ENCODE measurements at places on chromosomes 12 and 14.

DNA sequence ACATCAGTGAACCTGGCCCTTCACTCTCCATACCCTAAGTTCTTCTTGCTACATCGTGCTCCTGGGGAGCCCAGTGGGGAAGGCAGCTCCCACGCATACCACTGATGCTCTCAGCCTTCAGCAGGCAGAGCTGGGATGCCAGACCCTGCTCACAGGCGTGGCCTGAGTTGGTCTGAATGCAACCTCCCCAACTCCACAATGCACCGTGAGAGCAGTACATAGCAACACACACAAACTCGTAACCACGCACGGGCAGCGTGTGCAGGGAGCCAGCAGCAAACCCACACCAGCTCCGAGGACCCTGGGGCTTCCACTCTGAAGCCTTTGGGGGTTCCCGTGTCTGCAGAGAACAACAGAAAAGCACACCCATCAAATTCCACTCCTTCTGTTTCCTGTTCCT is 37.3 kb downstream of the ANO2 start:
- DNase-seq = no peak

DNA sequence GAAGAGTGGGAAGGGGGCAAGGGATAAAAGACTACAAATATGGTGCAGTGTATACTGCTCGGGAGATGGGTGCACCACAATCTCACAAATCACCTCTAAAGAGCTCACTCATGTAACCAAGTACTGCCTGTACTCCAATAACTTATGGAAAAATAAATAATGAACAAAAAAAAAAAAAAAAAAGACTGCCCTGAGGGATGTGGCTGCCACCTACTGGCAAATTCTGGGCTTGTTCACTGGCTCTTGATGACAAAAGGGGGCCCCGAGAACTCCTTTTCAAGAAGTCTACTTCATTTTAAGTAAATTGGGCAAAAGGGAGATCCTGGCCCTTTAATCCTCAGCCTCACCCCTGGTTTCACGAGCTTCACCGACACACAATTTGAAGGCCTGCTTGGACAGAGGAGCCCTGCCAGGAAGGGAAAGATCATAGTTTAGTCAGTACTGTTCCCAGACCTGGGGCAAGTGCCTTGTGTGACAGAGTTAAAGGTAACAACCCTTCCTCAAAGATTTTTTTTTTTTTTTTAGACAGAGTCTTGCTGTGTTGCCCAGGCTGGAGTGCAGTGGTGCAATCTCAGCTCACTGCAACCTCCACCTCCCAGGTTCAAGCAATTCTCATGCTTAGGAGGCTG is 26.1 kb upstream of the STAC3 start:
- DNase-seq = peak; percentile 53

GRCh38 chr12:26524862-26525465 is 308.0 kb downstream of the ITPR2 start:
- DNase-seq = peak; percentile 48

DNA sequence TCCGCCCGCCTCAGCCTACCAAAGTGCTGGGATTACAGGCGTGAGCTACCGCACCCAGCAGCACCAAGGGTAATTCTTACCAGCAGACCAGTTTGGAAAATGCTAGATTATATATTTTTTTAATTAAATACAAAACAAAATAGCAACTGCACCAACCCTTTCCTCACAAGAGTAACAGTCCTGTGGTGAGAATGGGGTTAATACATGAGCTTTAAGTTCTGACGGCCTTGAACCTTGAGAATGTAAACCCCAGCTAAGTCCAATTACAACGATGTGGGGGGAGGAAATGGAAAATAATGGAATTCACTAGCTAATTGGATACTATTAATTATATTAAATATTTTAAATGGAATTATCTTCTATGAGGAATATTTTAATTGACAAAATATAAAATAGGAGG is 82.3 kb downstream of the GTF2A1 start:
- no peak for DNase-seq

- DNase-seq = no peak
Measured at GRCh38 chr14:99794151-99794780, 1.1 kb downstream of the EML1 start.

- no peak for DNase-seq
Measured at GRCh38 chr12:67413577-67413976, 144.4 kb downstream of the CAND1 start.

GRCh38 chr12:95173392-95174251 is 43.6 kb downstream of the FGD6 start:
- DNase-seq = peak; percentile 53

DNA sequence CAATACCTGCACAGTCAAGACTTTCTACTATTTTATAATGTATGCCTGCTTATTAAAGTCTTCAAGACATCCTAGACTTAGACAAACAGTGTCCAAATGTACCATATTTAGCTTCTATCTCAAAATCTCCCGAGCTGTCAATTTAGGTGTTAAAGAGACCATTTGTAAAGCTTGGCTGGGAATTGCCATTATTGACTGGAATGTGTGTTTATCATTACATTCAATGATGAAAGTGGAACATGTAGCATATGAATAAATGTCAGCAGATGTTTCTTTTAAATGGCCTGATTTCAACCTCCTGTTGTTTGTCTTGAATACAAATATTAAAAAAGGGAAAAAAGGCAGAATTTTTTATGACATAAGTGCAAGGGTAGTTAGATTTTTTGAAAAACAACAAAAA is 572.3 kb downstream of the PRKD1 start:
- DNase-seq = no peak

DNA sequence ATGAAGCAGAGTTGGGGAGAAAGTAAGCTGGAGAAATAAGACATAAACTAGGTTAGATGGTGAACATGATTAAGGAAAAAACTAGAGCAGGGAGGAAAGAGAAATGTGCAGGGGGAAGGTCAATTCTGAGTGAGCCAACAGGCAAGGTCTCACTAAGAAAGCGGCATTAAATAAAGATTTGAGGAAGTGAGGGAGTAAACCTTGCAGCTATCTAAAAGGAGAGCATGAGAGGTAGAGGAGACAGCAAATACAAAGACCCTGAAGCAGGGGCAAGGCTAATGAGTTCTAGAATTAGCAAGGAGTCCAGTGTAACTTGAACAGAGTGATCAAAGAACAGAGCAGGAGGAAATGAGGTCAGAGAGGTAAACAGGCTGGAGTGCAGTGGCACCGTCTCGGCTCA is 4.4 kb upstream of the SOCS2 start:
- no peak for DNase-seq

- DNase-seq = no peak
Measured at GRCh38 chr12:69687390-69687789, 11.7 kb downstream of the BEST3 start.

GRCh38 chr14:95651028-95651427 is 35.2 kb upstream of the TCL1B start:
- no peak for DNase-seq

GRCh38 chr14:65336191-65336591 is 76.3 kb upstream of the FUT8 start:
- no peak for DNase-seq

- DNase-seq = no peak
Measured at GRCh38 chr12:19150273-19150900, 20.9 kb downstream of the PLEKHA5 start.

DNA sequence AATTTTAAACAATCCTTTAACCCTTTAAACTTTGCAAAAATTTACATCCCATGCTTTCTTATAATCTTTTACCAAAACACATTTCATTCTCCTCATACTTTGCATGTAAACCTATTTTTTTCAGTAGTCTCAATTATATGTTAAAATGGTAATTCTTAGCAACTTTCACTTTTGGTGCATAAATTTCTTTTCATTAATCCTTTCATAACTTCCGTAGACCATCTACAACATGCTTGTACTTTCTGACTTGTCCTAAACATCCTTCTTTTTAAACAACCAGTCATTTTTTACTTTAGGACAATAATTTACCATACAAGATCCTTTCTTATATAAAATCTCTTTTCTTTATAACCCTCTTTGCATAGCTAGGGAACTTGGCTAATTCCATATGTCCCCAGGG is 19.5 kb downstream of the CCDC91 start:
- no peak for DNase-seq

- peak; percentile 27 for DNase-seq
Measured at GRCh38 chr14:104870368-104871144, 5.5 kb downstream of the CEP170B start.

- no peak for DNase-seq
Measured at GRCh38 chr12:21800011-21800410, 25.5 kb upstream of the KCNJ8 start.

GRCh38 chr12:124345795-124346194 is 50.9 kb downstream of the RFLNA start:
- peak; percentile 65 for DNase-seq

GRCh38 chr14:79275292-79275655 is 936.0 kb downstream of the DIO2 start:
- no peak for DNase-seq

GRCh38 chr12:46682148-46682547 is 143.6 kb downstream of the SLC38A4 start:
- no peak for DNase-seq

DNA sequence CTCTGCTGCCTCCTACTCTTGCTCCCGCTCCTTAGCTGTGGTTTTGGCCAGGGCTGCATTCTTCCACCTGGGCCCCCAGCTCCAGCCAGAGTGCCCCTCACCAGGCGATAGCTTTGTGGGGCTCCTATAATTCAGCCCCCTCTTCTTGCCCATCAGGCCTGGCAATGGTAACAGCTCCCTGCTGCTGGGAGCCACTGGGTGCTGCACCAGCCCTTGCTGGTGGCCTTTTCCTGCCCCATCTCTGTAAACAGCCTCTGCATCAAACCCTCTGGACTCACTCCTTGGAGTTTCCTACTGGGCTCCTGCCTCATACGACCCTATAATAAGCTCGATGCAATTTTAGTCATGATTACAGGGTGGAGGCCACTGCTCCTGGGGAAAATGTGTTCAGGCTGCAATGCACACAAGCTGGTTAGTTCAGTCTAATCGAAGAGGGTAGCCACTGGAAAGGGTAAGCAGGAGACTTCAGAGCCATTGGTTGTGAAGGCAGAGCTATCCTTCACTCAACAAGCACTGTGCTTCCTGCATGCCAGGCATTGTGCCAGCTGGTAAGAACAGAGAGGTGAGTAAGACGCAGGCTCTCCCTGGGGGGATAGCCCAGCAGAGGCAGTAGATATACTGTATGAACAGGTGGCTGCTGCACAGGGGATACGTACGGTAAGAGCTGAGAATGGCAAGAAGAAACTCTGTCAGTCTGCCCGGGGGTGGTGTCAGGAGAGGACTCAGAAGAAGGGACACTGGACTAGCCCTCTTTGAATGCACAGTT is 24.7 kb downstream of the CLMN start:
- no peak for DNase-seq

GRCh38 chr12:50677858-50678257 is 86.0 kb upstream of the ATF1 start:
- DNase-seq = no peak

DNA sequence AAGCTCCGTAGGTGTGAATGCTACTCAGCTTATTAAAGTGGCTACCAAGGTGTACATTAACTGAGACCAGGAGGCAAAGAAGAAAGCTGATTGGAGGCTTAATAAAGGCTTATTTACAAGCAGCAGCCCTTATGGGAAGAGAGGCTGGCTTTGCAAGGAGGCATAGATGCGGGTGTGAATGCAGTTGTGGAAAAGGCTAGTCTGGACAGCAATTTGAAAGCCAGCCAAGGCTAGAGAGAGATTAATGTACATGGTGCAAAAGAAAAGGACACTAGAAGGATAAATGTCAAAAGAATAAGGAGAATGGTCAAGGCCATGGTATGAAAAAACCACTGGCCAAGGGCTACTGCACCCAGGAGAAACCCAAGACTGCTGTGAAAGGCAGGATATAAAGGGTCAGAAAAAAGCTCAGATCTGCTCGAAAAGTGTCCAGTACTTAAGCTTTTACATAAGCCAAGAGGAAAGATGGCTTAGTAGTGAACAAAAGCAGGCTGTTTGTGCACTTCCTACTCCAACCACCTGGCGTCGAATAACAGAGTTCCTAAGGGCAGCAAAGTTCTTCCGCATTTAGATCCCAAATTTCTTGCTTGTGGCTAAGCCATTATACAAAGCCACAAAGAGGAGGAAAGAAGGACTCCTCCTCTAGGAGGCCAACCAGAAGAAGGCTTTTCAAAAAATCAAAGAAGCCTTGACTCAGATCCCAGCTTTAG is 24.0 kb downstream of the KLRK1 start:
- no peak for DNase-seq

- DNase-seq = no peak
Measured at GRCh38 chr12:23771240-23771949, 178.1 kb downstream of the SOX5 start.

Data from suppressor macrophage treated with lipopolysaccharide for 1 hour (primary cell).